ENCODE measurements at places on chromosomes 12 and 14. TPM values are rescaled to one million over a fixed set of nuclear protein-coding genes. Genes with fewer than 3 reads are reported as not detected.

RNASE1 gene
- not detected for polyA plus RNA-seq

RBMS2 gene
- polyA plus RNA-seq, result 0.28 TPM

GLT8D2 gene
- 0.23 TPM for polyA plus RNA-seq

FITM1 gene
- polyA plus RNA-seq, result 1.1 TPM

RHOJ gene
- polyA plus RNA-seq, result not detected

AKAP3 gene
- 2.7 TPM for polyA plus RNA-seq

MDM1 gene
- 18.0 TPM for polyA plus RNA-seq

KERA gene
- polyA plus RNA-seq, result not detected

CIDEB gene
- polyA plus RNA-seq, result 19.2 TPM

TMPRSS12 gene
- not detected for polyA plus RNA-seq

COCH gene
- polyA plus RNA-seq, result 189 TPM

MYL2 gene
- 0.88 TPM for polyA plus RNA-seq

ADCY6 gene
- not detected for polyA plus RNA-seq

GNB3 gene
- polyA plus RNA-seq, result not detected

FSCB gene
- polyA plus RNA-seq, result not detected

SPIC gene
- polyA plus RNA-seq, result not detected

AMN gene
- 15.0 TPM for polyA plus RNA-seq

TSPAN19 gene
- polyA plus RNA-seq, result not detected

AMIGO2 gene
- 7.4 TPM for polyA plus RNA-seq

PLD4 gene
- polyA plus RNA-seq, result 103 TPM

DDX55 gene
- polyA plus RNA-seq, result 23.5 TPM

WASHC3 gene
- 96.0 TPM for polyA plus RNA-seq

CAPZA3 gene
- polyA plus RNA-seq, result not detected

MSI1 gene
- not detected for polyA plus RNA-seq

PTPN6 gene
- 1,038 TPM for polyA plus RNA-seq

VRTN gene
- not detected for polyA plus RNA-seq

CRY1 gene
- 3.4 TPM for polyA plus RNA-seq

DEGS2 gene
- 6.5 TPM for polyA plus RNA-seq

HOXC13 gene
- not detected for polyA plus RNA-seq

KRT2 gene
- polyA plus RNA-seq, result not detected

OR10AD1 gene
- polyA plus RNA-seq, result not detected

WSCD2 gene
- polyA plus RNA-seq, result 2.8 TPM

HVCN1 gene
- polyA plus RNA-seq, result 441 TPM

NGDN gene
- polyA plus RNA-seq, result 74.1 TPM

RFX4 gene
- polyA plus RNA-seq, result not detected

GPD1 gene
- polyA plus RNA-seq, result not detected

CRACR2A gene
- 10.1 TPM for polyA plus RNA-seq

LMNTD1 gene
- not detected for polyA plus RNA-seq

KCNH3 gene
- 0.15 TPM for polyA plus RNA-seq

OTX2 gene
- not detected for polyA plus RNA-seq

C12orf54 gene
- not detected for polyA plus RNA-seq

HAL gene
- polyA plus RNA-seq, result not detected

ZBTB42 gene
- 1.0 TPM for polyA plus RNA-seq

TSPAN9 gene
- polyA plus RNA-seq, result not detected

PARPBP gene
- polyA plus RNA-seq, result 2.1 TPM

ACSM4 gene
- polyA plus RNA-seq, result not detected

CCDC38 gene
- not detected for polyA plus RNA-seq

ST8SIA1 gene
- polyA plus RNA-seq, result not detected

NTF3 gene
- not detected for polyA plus RNA-seq

All from IgD-negative memory B cell (primary cell).